ENCODE measurements at places on chromosomes 12 and 14.

DNA sequence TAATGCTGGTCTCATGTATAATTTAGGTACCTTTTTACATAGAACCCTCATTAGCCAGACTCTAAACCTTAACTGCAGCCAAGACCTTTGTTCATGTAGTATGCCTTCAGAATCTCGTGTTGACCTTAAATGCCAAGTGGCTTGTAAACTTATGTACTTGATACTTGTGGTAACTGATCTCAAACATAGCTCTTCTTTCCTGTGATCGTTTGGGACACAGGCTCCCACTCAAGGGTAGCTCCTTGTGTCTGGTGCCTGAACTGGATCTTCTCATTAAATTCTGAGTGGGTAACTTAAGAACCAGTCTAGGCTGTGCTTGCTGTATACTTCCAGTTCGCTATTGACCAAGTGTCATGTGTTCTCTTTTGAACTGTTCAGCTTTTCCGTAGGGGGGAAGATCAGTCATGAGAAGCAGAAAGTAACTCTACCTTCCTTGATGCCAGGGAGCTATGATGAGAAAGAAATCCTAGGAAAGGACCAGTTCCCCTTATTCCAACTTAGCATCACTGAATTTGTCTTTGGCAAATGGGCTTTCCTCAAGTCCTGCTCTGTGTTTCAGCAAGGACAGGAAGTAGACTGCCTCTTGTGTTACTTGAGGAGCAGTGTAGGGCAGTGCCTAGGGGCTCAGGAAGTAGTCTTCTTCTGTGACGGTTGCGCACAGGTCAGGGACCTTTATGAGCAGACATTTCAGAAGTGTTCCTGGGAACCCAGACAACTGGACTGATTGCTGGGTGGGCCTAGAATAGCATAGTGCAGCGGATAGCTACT is 2.5 kb downstream of the LGALS3 start:
- DNase-seq: no peak

DNA sequence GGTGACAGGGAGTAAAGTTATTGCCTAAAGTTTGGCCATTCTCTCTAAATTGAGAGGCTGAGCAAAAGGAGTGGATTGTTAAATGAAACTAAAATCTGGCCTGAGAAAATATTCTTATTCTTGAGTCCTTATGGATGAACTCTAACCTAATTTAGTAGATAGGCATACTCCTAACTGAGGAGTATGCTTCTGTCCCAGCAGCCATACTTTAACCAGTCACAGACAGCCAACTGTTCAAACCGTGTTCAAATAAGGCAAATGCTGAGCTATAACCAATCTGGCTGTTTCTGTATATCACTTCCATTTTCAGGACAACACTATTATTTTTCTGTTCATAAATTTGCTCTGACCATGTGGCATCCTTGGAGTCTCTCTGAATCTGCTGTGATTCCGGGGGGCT is 75.9 kb upstream of the RERGL start:
- no peak for DNase-seq

DNA sequence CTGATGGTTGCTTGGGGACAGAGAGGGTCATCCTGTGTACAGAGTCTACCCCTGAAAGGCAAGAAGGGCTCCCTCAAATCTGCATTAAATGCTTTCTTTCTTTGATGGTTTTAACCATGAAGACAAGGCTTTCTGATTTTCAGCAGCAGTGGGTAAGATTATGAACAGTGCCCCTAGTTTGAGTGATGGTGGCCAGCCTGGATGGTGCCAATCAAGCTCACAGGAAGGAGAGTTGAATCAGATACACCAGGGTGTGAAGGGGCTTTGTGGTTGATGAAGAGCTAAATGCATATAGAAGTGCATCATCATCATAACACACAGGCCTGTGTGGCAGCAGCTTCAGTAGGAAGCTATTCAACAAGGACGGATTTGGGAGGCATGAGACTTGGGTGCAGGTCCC is 5.7 kb downstream of the KRT85 start:
- DNase-seq: no peak

DNA sequence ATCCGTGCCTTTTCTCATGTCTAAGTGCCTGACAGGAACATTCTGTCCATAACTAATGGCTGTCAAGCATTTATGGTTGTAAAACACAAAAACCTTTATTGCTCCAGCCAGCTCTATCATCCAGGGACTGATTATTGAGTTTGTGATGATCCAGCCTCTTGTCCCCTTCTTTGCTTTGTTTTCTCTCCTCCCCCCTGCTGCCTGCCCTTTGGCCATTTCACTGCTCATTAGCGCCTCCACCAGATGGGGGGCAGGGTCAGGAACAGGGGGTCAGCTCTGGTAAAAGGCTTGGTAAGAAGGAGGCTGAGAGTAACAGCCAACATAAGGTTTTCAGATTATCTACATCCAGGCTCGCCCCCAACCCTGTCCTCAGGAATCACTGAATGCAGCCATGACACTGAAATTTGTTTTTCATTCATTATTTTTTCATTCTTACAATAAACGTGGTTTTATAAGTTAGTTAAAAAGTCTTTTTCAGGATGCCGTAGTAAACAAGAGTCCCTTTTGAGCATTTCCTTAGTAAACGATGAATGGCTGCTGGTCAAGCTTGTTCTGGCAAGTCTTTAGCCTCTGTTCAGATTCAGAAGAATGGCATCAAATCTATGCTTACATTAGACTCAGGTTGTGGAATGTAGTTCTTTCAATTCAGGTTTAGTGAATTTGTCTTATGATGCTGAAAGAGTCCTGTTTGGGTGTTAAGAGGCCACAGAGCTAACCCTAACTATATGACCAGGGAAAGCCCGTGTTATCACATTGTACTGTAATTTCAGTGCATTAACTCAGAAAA is 21.7 kb downstream of the HMGA2 start:
- DNase-seq: no peak

DNA sequence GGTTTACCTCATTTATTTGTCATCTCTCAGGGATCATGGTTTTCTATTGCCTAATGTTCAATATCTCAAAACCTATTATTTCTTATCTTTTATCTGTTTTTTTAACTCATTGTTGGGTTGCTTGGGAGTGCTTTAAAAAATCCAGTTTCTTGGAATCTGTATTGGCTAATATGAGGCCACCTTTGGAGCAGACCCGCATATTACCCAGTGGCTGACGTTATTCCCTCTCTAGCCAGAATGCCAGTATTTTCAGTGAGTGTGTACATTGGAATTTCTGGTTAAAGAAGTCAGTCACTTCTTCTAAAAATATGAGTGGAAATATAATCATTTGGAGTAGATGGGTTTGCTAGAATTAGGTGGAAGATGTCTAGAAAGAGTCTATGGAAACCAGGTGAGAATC is 38.3 kb downstream of the PRMT8 start:
- no peak for DNase-seq

- DNase-seq: peak; percentile 34
Observed at GRCh38 chr14:23183479-23183878, at the start of gene SLC7A8. Gene SLC7A8, minus strand, starts transcription at chr14:23183660. Its CDS starts 746 bp downstream, at chr14:23182914.

Data from effector CD8-positive, alpha-beta T cell (primary cell).